Activated CD8-positive, alpha-beta memory T cell treated with anti-CD3 and anti-CD28 coated beads for 1 hour (primary cell): ENCODE measurements at places on chromosomes 5 and 9.

DNA sequence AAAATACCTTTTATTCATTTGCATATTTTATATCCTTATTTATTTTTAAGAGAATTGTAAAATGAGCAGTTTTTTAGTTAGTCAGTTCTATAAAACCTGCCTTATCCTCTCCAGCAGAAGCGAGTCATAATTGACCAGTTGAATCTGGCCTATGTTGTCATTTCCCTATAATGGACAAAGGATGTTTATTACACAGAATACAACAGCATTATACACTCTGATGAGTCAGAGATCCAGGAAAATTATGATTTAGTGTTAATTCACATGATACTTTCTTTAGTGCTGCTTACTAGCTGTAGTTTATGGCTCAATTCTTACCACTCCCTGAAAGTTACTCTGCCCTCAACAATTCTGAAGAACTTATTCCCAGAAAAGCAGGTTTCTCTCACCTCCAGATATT, 26.8 kb upstream of the LURAP1L start:
- no peak for DNase-seq

DNA sequence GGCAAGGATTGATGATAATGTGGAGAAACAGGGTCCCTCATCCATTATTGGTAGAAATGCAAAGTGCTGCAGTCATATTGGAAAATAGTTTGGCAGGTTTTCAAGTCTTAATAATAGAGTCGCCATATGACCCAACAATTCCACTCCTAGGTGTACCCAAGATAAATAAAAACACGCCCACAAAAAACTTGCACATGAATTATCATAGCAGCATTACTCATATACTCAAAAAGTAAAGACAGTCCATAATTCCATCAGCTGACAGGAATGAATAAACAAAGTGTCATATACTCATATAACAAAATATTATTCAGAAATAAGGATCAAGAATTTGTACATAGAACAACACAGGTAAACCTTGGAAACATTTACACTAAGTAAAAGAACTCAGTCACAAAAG, 242.9 kb upstream of the FTMT start:
- DNase-seq, result no peak

- no peak for DNase-seq
Observed at GRCh38 chr9:112841261-112841660, 49.4 kb downstream of the SLC46A2 start.

GRCh38 chr9:87427851-87428506, 69.7 kb upstream of the DAPK1 start:
- no peak for DNase-seq

DNA sequence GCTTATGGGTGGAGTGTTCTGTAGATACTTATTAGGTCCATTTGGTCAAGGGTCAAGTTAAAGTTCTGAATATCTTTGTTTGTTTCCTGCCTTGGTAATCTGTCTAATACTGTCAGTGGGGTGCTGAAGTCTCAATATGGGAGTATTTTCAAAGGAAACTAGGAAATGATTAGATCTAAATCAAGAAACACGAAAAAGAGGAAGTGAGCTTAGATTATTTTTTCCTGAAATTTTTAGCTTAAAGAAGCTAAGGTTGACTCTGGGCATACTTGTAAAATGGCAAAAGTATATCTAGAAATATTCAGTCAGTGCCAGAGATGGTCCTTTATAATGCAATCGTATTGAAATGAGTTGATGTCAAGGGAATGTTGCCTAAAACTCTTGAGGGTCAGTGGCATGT, 313.5 kb downstream of the ICE1 start:
- no peak for DNase-seq

GRCh38 chr5:37847978-37848425, 8.2 kb upstream of the GDNF start:
- DNase-seq, result no peak

GRCh38 chr5:50365426-50366251, 75.4 kb downstream of the EMB start:
- DNase-seq, result no peak

GRCh38 chr9:117233016-117233415, 181.8 kb downstream of the ASTN2 start:
- DNase-seq, result no peak

GRCh38 chr9:99116003-99116411, 11.1 kb downstream of the TGFBR1 start:
- no peak for DNase-seq

GRCh38 chr5:760363-761058, 24.0 kb downstream of the ZDHHC11B start:
- no peak for DNase-seq

DNA sequence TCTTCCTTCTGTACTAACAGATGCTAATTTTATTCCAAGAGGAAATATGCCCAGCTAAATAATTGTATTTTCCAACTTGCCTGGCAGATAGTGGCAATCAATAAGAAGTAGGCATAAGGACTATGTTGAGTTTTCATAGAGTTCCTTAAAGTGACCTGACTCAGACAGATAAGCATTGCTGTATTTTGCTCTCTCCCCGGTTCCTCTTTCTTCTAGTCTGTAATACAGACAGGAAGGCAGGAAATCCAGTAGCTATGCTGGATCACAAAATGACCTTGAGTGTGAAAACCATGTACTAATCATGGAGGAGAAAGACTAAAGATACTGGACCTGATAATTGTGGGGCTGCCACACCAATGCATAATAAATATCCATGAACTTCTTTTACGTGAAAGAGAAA, 701.7 kb downstream of the CETN3 start:
- no peak for DNase-seq

- DNase-seq, result no peak
Observed at GRCh38 chr9:130992682-130993032, 16.3 kb upstream of the LAMC3 start.

GRCh38 chr5:167565189-167565954, 726.1 kb upstream of the WWC1 start:
- DNase-seq, result no peak

DNA sequence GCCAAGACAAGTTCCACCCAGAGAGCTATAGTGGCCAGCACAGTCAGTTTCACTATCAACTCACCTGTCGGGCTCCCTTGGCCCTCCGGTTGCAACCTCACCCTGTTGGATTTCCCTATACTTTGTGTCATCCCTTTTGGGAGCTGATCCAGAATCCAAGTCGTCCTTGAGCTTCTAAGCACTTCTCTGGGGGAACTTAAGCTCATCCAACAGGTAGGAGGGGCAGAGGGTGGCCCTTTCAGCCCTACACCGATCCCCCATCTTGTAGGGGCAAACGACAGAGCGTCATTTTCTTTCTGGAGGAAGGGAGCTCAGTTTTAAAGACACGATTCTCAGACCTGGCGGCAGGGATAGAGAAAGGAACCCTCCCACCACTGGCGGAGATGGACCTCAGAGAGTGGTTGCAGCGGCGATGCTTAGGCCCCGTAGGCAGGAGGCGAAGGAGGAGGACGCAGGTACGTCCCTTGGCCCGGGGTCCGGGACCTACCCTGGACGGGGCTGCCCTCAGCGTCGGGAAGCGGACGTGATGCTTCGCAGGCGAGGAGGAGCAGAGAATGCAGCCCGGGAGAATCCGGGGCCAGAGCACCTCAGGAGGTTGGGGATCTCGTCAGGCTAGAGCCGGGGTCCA, 519 bp downstream of the ZER1 start:
- DNase-seq, result no peak

- DNase-seq, result no peak
Observed at GRCh38 chr5:33261305-33261704, 179.5 kb upstream of the TARS1 start.

DNA sequence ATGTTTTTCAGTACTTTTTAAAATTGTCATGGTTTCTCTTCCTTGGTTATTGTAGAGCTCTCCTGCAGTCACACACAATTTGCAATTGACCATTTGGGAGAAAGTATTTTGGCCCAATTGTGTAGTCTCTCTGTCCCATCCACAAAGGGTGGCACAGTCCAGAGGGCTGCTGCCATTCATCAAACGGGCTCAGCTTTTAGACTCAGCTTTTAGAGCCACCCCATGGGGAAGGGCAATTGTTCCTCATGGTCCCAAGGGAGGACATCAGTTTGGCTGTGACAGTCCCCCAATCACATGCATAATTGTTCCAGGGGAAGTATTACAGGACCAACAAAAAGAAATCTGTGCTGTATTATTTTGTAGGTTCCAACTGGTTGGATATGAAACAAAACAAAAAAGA, 207.6 kb downstream of the ZNF462 start:
- no peak for DNase-seq

- DNase-seq, result no peak
Observed at GRCh38 chr9:89185980-89186379, 7.4 kb upstream of the SHC3 start.

DNA sequence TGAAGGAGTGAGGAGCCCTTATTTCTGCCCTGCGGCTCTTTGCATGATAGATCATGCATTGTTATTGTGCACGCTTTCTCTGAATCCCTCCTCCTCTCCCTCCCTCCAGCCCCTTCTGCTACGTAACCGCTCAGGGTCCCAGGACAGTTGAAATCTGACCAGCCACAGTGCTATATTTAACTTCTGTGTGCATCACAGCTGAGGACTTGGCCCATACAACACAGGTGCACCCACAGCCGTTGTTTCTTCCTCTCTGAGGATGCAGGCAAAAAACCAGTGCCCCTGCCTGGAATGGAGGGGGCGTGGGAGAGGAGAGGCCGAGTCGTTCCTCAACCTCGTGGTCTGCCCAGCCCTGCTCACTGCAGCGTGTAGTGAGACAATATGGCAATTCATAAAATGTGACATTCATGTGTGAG, 335.6 kb upstream of the CLINT1 start:
- DNase-seq, result no peak

DNA sequence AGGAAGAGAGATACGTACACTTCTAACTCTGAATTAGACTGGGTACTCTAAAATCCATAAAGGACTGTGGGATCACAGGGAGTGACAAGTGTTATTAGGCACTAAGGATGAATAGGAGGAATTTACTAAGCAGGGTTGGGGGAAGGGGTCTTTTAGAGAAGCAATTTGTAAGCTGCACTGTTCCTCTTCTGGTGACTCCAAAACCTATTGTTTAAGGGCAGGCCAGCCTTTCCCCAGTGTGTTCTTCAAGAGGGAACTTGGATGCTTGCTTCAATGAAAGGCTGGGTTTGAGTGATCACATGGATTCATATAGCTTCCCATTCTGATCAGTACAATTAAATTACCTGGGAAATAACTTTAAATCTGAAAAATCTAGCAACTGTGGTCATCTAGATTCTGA, 71.8 kb downstream of the STX17 start:
- DNase-seq, result no peak

DNA sequence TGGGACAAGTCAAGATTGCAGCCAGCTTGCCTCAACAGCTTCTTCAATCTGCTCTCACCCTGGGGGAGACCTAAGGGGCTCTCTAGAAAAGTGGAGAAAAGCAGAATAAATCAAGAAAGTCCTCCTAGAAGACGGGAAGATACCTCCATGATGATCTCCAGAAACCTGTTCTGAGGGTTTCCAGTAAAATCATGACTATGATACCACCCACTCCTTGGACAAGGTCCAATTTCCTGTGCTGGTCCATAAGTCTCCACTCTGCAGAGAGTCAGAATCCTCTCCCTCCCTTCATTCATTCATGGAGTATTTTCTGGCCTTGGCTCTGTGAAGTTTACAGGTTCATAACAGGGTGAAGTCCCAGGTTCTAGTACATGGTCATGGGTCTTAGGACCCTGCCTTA, 168.6 kb downstream of the SLC12A2 start:
- no peak for DNase-seq

DNA sequence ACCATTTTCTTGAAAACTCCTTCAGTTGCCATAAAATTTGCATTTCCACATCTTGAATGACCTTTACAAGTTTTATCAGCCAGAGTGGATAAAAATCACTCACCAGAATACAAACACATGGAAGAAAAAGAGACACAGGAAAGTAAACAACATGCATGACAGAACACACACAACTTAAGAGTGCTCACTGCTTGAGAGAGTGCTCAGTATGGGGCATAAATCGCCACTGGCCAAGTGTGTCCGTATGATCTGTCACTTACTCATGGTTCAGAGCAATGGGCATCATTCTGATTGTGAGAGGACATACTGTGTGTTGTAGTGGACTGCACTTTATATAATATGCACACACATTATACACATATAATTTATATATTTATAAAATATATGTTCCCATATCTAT, 155.6 kb upstream of the NTRK2 start:
- no peak for DNase-seq

DNA sequence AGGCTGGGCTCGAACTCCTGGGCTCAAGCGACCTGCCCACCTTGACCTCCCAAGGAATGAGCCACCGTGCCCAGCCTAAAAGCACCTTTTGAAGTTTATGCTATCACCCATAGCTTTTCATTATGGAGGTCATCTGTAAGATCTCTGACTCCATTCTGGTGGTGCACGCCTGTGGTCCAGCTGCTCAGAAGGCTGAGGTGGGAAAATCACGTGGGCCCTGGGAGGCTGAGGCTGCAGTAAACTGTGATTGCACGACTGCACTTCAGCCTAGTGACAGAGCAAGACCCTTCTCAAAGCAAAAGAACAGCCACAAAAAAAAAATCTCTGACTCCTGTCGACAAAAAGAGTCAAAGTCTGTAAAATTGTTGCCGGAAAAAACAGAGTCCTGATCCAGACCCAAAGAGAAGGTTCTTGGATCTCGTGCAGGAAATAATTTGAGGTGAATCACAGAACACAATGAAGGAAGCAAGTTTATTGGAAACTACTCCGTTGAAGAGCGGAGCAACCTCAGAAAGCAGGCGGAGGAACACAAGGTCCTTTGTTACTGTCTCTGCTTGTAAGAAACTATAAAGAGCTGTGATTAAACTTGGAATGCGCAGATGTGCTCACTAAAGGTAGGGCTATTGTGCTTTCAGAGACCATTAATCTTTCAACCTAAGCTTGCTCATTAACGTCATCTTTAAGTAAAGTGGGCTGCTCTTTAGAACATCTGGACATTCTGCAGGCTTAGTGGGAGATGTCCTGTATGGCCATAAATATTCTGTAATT, 2.0 kb upstream of the HAUS6 start:
- no peak for DNase-seq

DNA sequence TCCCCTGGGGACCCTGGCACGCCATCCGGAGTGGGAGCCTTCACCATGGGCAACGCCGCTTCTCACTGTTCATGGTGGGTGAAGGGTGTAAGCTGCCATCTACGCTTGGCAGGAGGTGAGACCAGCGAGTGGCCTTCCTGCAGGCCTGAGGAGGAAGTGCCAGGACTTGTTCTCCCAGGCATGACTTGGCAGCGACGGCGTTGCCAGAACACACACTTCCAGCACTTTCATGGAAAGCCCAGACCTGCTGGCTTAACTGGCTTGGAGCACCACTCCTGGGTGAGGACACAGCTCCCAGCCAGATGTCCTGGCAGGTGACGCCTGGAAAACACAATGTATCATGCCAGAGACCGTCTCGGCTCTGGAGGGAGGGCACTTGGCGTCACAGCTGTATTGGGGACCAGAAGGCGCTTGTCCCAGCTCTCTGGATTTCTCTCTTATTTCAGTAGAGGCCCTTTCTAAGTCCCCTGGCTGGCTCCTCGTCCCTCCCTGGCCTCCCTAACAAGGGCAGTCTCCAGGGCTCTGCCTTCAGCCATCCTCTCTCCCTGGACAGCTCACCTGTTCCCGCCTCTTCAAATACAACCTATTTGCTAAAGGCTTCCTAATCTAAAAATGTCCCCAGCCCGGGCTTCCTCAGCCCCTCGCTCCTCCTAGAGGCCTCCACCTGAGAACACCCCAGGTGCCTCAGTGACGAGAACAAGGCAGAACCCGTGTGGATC, 188.3 kb downstream of the OLFM1 start:
- no peak for DNase-seq
